Stimulated activated CD8-positive, alpha-beta memory T cell treated with anti-CD3 and anti-CD28 coated beads, Interleukin-15, amount 100 ng/mL, for 24 hours (primary cell): ENCODE measurements at places on chromosomes 12 and 14.

GRCh38 chr14:81400202-81400678 is at the start of gene STON2:
TSS of gene STON2 (minus strand) at chr14:81400324. CDS start at chr14:81398382, 1,942 bp downstream.
- DNase-seq = no peak

GRCh38 chr14:78075033-78075432 is 95.1 kb upstream of the NRXN3 start:
- DNase-seq = no peak

DNA sequence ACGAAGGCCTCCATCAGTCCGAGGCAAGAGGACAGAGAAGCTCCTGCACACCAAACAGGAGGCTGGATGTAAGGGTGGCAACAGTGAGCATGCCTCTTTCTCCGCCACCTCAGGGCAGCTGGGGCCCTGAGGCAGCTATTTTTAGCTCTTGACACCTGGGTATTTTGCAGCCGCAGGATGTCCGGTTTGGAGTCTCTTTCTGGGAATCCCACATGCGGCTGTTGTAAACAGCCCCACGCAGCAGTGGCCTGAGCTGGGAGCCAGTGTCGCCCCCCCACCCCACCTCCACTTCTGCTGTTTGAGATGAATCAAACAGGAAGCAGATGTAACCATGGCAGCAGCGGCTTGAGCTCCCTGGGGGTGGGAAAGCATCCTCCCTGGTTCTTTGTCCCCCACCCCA is 11.7 kb downstream of the HDAC7 start:
- DNase-seq = no peak

- DNase-seq = no peak
Measured at GRCh38 chr12:124387528-124387911, 92.6 kb downstream of the RFLNA start.

- DNase-seq = no peak
Measured at GRCh38 chr12:25629341-25629740, 76.3 kb upstream of the LMNTD1 start.

DNA sequence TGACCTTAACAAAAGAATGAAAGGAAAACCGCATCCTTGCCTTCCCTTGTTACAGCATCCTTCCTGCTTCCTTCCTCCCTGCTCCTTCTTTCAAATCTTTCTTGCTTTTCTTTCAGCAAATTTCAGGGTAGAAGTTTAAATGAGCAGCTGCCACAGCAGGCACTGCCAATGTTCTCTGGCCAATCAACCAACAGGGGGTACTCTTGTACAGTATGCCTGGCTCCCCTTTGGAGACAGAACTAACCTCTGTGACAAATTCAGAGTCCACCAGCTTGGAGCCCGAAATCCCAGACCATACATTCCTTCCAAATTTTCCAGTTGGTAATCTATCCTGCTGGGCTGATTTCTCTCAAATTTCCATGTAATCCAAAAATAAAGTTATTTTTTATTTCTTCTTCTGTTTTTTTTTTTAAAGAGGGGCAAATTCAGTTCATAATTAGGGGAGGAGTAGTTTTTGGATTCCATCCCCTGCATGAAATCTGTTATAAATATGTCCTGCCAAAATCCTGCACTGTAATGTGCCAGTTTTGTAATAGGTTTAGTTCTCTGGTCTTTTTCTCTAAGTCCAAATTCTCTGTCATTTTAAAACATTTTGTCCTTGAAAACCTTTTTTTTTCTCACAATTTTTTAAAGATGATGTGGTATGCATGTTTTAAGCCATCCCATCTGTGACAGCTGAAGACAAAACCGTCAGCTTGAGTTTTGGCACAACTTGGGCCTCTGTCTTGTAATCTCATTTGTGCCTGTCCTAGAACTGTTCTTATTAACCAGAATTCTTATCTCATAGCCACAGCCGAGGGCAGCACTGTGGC is 610.0 kb upstream of the LMO3 start:
- DNase-seq = no peak

DNA sequence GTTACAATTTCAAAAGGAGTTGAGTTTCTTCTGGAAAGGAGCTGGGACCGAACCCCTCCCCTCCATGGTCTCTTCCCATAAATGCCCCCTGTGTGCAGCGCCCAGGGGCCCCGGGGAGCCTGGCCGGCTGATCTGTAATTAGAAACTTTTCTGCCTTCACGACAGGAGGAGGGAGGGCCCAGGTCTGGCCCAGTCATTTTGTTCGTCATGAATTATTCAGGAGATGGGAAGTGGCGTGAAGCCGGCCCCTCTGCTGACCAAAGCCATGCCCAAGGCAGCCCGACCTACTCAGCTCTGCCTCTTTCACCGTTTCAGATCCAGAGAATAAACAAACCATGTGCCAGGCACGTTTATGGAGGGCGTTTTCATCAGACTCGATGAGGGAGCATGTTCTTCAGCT is 33.3 kb upstream of the MSI1 start:
- DNase-seq = no peak

DNA sequence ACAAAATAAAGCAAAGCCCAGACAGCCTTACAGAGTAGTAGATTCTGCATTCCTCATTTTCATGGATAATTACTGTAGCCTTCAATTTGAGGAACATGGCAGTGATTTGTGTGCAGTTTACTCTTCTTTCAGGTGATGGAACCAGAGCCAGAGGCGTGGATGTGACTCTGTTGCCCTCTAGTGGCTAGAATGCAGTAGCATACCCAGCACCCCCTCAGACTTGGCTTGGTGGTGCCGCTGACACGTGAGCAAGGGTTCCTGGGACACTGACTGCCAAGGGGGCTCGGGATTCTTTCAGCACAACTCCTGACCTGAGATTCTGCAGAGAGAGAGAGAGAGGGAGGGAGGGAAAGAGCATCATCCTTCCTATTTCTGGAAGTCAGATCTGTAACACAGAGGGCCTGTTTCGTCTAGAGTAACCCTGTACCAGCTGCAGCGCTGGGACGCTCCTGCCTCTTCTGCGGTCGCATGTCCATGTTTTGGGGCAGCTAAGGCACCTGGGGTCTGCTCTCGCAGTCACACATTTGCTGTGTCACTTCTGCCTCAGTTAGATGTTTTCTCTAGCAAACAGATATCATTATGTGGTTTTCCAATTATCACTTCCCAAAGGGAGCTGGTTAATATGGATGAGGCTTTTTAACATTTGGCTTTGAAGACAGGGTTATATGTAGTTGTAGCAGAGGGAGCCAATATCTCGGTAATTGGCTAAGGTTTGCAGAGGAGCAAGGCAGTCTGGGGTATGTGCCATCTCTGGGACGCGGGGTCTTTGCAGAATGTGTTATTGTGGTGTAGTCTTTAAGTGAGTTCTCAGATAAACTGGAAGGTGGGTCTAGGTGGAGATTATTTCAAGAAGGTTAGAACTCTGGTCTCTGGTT is 428.1 kb downstream of the NRXN3 start:
- peak; percentile 1 for DNase-seq
